Suppressor macrophage (primary cell): ENCODE measurements at places on chromosomes 11 and 22.

- no peak for DNase-seq
Measured at GRCh38 chr11:116535994-116536393, 236.8 kb downstream of the BUD13 start.

DNA sequence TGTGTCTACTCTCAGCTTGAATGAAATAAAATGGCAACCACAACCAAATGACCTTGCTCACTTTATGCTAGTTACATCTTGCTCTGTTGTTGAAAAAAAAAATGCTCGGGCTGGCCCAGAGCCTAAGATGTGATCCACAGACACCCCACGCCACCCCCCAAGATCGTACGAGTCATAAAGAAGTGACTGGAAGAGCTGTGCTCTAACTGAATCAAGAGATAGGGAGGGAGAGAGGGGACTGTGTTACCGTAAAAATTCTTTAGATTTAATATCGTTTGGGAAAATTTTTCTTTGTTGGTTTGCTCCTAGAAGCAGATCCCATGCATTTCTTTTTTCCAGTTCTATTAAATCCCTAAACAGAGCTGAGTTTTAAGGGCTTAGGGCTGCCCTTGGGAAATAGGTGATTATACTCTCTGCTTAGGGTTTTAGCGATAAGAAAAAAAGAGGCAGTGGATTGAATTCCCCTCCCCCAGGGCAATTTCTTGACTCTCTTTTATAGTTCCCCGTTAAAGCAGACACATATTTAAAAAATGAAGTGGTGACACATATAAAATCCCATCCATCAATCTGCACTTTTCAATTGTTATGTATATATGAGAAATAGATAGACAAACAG, 14.5 kb downstream of the MAML2 start:
- DNase-seq: no peak

DNA sequence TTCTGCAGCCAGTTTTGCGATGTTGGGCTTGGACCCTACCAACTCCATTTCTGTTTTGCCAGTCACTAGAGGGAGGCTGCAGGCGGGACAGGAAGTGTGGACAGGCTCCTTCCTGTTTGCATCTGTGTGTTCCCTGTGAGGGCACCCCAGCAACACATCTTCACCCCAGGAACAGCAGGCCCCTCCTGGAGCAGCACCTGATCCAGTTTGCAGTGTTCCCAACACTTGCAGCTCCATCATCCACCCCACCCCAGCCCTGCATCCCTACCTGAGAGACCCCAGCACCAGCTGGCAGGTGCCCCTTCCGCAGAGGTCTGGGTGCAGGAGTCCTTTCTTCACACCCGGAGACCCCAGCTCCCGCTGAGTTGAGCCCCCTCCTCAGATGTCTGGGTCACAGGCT, 7.4 kb upstream of the VSIG10L2 start:
- no peak for DNase-seq

- DNase-seq: peak; percentile 15
Measured at GRCh38 chr11:113242767-113243397, 71.5 kb upstream of the TTC12 start.

GRCh38 chr22:30239488-30240405, 6.8 kb downstream of the LIF start:
- no peak for DNase-seq

GRCh38 chr11:31810779-31811647, at the start of gene PAX6:
TSS of gene PAX6 (minus strand) at chr11:31811322. CDS start at chr11:31806411, 4,911 bp downstream.
- DNase-seq: peak; percentile 85

DNA sequence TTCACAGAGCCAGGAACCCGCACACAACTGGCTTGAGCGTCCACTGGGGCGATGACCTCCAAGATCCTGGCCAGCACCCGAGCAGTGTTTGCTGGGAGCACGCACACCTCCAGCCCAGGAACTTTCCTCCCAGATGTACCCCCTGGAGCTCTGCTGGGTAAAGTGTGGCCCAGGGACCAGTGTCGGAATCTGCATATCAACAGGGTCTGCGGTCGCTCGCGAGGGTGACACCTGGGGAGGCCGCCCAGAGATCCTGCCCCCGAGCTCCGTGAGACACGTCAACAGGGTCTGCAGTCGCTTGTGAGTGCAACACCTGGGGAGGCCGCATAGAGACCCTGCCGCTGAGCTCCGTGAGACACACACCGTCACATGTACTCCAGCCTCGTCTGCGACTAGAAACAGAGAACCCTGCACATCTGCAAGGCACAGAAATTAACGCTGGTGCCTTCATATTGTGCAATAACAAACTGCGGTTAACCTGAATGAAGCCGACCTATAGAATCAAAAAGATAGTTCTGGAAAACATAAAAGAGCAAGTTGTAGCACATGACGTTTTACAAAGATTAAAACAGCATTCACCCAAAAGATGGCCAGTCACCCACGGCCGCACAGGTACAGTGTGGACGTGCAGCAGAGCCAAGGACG, 172.4 kb downstream of the BRD1 start:
- no peak for DNase-seq

DNA sequence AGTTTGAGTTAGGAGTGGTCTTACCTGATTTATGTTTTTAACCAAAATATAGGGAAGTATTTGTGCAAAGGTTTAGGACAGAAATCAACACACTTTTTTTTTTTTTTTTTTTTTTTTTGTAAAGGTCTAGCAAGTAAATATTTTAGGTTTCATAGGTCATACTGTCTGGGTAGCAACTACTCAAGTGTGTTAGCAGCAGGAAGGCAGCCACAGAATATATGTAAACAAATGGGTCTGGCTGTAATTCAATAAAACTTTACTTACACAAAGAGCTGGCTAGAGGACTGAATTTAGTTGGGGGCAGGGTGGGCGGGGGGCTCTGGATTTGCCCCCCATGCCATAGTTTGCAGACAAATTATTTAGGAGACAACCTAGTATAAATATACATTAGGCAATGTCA, 510.4 kb downstream of the NELL1 start:
- DNase-seq: no peak

DNA sequence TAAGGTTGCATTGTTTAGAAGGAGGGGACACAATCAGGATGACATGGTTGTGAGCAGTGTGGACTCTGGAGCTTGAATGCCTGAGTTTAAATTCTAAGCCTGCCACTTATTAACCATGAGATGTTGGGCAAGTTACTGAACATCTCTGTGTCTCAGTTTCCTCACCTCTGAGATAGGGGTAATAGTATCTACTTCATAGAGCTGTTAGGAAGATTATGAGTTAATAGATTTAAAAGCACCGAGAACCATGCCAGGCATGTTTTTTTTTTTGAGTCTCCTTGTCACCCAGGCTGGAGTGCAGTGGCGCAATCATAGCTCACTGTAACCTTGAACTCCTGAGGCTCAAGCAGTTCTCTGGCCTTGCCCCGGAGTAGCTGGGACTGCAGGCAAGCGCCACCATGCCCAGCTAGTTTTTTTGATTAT, 33.3 kb downstream of the ST14 start:
- DNase-seq: no peak

DNA sequence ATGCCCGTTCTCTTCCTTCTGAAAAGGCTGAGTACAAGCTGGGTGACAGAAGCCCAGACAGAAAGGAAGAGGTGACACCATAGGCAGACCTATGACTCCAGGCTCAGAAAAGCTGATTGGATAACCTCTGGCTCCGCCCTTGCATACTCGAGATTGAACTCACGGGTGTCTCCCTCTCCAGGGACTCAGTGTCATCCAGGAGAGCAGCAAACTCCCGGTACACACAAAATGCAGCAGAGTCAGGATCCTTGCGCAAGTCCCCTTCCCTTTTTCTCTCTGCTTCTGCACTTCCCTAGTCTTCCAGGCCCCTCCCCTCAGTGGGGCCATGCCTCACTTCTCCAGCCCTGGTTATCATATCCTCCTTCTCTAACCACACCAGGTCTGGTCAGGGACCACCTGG, 9.8 kb downstream of the SCN4B start:
- peak; percentile 86 for DNase-seq

GRCh38 chr11:36019005-36019596, 75.2 kb downstream of the LDLRAD3 start:
- DNase-seq: no peak

DNA sequence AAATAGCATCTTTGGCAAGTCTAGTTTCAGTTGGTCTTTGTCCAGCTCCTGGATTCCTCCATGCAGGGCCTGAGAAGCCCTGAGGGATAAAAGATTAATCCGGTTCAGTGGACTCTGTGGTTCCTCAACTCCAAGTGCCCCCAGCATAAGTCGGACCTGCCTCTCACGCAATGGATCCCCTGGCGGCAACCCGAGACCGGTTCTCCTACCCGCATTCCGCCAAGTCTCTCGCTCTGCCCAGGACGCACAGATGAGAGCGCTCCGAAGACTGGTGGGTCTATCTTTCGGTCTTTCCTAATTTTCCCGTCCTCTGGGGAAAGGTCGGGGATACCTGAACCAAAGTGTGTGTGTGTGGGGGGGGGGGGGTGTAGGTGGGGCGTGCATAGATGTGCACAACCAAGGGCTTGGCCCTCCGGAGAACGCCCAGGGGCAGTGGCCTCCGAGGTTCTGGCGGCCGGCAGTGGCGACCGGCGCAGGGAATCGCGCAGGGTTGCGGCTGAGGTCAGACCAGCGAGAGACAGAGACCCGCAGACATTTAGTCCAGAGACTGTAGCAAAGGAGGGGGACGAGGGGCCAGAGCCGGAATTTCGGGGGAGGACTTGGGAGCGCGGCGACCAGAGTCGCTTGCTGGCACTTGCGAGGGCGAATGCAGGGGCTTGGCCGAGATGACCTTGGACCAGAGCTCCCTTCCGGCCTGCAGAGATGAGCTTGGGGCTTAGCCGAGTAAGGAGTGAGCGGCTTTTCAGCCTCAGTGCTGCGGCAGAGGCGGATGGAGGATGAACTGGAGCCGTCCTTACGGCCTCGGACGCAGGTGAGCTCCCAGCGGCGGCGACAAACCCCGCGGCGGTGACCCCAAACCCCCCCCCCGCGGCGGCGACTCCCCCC, 712 bp upstream of the SLC2A11 start:
- peak; percentile 66 for DNase-seq

DNA sequence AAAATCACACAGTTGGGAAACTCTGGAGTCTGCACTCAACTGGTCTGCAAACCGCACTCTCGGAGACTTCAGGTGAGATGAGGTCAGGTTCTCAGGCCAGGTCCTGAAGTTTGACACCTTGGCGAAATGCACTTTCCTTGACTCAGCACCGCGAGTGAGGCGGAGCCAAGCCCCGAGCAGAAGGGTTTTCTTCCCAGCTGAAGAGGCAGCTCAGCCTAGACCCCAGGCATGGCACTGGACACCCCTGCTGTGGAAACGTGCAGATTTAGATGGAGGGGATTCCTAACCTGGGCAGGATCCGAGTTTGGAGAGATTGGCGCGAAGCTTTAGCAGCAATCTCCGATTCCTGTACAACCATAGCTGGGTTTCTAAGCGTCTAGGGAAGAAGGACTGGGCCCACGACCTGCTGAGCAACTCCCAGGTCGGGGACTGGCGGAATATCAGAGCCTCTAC, 835 bp upstream of the MYOD1 start:
- no peak for DNase-seq

DNA sequence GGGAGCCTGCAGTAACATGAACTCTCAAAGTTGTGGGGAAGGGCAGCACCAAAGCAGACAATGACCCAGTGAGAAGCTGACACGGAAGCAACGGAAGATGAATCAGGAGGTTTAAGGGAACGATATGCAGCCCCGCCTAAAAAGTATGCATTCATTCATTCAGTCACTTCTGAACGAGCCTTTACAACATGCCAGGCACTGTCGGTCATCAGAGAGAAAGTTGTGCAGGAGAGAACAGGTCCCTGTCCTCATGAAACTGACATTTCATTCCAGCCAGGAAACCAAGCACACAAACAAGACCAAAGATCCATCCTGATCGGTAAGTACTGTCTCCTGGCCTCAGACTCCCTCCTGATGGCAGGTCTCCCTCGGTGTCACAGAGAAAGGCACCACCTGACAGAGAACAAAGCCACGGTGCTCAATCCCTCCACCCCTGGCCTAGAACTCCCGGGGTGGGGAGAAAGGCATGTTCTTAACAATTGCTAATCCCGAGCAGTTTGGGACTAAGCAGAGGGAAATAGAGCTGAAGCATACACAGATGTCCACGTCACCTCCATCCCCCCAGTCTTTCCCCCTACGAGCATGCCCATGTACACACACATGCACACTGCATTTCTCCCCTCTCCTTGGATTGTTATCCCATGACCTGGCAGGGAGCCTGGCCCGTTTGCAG, 49.3 kb downstream of the LRFN4 start:
- no peak for DNase-seq

DNA sequence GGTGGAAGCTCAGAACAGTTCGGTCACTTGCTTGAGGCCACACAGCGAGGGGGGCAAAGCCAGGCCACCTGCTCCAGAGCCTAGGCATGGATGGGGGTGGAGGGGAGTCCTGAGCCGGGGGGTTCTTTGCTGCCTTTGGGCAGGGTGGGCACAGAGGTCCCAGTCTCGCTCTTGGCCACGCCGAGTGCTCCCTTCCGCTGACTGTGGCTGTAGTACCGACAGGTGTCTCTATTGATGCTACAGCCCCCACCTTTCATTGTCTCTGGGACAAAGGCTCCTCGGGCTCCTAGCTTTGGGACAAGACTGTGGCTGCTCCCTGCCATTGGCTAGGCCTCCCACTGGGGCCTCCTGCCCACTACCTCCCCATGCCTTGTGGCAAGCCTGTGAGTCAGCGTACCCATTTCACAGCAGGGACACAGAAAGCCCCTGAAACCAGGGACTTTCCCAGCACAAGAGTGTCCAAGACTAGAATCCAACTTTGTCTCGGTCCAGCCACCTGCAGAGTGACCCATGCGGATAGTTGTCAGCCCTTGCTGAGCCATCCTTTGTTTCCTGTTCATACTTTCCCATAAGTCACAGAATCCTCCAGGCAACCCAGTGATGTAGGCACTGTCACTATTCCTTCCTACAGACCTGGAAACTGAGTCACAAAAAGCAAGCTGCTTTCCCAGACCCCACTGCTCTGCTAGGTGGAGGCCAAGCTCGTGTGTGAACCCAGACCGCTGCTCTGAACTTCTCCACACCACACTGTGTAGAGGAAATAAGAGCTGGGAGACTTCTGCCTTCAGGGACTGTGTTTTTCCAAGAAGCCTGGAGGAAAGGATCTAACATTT, 17.2 kb downstream of the MYEOV start:
- DNase-seq: peak; percentile 75

GRCh38 chr11:64893194-64894069, 15.0 kb upstream of the EHD1 start:
- no peak for DNase-seq

DNA sequence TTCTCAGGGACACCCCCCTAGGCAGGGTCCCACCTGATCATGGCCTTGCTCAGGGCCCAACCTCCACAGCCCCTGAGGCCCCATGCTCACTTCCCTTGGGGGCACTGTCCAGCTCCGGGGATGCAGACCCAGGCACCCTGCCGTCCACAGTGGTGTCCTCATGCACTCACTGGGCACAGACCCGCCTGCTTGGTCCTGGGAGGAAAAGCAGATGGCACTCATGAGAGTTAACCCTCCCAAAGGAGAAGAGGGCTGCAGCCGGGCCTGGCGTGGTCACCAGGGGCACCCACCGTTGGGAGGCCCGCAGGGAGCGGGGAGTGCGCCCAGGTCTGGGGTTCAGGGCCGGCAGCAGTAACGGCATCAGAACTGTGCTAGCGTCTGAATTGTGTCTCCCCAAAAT, 1270.9 kb downstream of the BRD1 start:
- DNase-seq: no peak

GRCh38 chr11:110207123-110207522, 89.3 kb downstream of the RDX start:
- DNase-seq: no peak
